Myocyte (in vitro differentiated cells): ENCODE measurements at places on chromosomes 3 and 15. TPM values are rescaled to one million over a fixed set of nuclear protein-coding genes. Genes with fewer than 3 reads are reported as not detected.
A peak's percentile ranks its signal among the peaks of the same experiment; 100 is the strongest.

- DNase-seq = no peak
These were observed 30.0 kb upstream of the ZNF280D start for GRCh38 chr15:56763141-56763895.

GRCh38 chr3:171711461-171712170 is 98.7 kb downstream of the PLD1 start:
- no peak for DNase-seq

Gene IREB2
- 29.5 and 29.7 TPM in 2 replicates for total RNA-seq

GRCh38 chr3:38018296-38019266 is 10.9 kb downstream of the PLCD1 start:
- DNase-seq = no peak

DNA sequence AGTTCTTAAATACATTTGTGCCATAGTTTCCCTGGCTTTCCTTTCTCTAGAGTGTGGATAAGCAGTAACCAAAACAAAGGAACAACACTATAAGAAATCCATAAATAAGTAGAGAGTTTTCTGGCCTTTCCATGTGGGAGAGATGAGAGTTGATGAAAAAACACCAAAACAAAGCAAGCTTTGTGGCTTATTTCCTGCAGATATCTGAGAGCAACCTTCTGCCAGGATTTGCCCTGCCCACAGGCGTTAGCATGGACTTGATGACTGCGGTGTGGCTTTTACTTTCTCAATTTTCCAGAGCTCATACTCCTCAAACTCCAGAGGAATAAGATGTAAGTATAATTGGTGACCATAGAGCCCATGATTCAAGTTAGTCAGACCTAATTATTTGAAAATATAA is 194.9 kb downstream of the RAP2B start:
- DNase-seq = no peak

Gene KY
- total RNA-seq = 1.6 and 4.3 TPM in 2 replicates

DNA sequence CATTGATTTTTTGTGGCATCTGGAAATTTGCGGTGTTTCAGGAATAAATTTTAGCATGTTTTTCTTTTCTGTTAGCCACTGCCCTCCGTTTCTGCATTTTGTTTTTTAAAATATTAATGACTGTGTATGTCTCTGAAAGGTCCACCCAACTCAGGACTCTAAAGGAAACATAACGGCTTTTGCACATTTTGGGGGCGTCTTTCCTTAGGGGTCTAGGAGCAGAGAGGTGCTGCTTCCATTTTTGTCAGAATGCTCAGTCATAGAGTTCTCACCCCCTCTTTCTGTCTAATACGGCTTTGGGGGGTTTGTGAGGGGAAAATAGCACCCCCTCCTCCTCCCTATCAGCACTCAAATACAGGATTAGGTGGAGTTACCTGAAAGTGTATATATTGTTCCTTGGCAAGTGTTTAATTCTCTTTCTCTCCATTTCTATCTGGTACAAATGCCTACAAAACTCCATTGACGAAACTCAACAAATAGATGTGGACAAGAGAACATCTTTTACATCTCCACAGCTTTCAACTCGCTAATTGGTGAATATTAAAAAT is 219.4 kb downstream of the MEIS2 start:
- no peak for DNase-seq

Gene ERICH6
- total RNA-seq = not detected in 2 replicates

DNA sequence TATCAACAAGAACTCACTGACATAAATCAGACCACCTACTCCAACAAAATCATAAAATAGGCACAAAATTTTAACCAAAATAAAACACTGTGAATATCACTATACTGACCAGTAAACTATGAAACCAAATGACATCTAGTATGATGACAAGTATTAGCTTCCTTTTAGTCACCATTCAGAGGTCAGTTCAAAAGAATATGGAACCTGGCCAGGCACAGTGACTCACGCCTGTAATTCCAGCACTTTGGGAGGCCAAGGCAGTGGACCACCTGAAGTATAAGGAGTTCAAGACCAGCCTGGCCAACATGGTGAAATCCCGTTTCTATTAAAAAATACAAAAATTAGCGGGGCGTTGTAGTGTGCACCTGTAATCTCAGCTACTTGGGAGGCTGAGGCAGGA is 65.8 kb downstream of the SMARCC1 start:
- peak; percentile 40 for DNase-seq

Gene LRRC3B
- total RNA-seq = not detected in 2 replicates

Gene MESP2
- total RNA-seq = 0.24 and 0.42 TPM in 2 replicates

GRCh38 chr3:28699283-28699682 is 350.7 kb upstream of the AZI2 start:
- DNase-seq = peak; percentile 19

DNA sequence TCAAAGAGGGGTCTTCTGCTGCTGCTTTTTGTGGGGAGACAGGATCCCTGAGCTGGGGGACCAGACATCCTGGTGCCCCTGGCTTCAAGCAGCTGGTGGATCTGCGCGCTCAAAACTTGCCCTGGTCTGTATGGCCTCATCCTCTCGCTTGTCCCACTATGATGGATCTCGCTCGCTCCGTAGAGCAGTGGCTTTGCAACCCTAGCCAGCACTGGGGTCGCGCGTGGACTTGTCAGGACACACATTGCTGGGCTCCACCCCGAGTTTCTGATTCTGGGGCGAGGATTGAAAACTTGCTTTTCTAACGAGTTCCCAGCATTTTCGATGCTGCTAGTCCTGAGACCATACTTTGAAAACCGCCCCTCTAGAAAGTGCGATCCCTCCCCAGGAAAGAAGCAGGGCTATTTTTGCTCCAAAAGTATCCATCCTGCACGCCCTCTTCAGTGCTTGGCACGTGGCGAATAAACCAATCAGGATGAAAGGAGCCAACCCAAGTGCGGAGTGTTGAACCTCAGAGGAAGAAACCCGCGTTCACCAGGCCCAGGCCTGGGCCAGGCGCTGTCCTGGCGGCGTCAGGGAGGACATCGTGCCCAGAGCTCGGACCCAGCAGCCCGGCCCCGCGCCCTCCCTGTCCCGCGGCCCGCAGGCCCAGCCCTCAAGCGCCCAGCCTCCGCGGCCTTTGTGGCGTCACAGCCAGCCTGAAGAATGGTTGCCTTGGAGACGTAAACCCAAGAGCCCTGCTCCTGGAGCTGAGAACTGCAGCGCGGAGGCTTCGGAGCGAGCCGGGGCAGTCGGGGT is at the start of gene CFAP100:
CFAP100 (plus strand) TSS at position 731 of the 798 bp plus-strand sequence. CDS start 1,092 bp downstream, outside the sequence.
- no peak for DNase-seq

DNA sequence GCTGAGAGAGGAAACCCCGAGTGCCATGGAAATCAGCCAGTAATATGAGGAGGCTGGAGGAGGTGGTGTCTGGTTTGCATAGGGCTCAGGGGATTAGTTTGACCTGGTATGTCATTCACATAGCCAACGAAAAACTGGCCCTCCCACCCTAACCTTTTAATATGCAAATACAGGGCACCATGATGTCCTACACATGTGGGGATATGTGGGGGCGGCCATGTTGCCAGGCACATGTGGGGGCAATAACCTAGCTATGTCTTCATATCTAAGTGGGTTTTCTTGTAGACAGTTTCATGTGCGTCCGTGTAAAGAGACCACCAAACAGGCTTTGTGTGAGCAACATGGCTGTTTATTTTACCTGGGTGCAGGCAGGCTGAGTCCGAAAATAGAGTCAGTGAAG is 110.1 kb downstream of the MOBP start:
- no peak for DNase-seq

DNA sequence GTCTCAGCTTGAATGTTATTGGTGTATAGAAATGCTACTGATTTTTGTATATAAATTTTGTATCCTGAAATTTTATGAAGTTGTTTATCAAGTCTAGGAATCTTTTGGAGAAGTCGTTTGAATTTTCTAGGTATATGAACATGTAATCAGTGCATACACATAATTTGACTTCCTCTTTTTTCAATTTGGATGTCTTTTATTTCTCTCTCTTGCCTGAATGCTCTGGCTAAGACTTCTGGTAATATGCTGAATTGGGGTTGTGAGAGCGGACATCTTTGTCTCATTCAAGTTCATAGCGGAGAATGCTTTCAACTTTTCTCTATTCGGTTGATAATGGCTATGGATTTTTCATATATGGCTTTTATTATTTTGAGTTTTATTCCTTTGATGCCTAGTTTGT is 100.9 kb upstream of the MCTP2 start:
- DNase-seq = no peak

- DNase-seq = no peak
These were observed 377.0 kb downstream of the OCA2 start for GRCh38 chr15:27722102-27722501.

DNA sequence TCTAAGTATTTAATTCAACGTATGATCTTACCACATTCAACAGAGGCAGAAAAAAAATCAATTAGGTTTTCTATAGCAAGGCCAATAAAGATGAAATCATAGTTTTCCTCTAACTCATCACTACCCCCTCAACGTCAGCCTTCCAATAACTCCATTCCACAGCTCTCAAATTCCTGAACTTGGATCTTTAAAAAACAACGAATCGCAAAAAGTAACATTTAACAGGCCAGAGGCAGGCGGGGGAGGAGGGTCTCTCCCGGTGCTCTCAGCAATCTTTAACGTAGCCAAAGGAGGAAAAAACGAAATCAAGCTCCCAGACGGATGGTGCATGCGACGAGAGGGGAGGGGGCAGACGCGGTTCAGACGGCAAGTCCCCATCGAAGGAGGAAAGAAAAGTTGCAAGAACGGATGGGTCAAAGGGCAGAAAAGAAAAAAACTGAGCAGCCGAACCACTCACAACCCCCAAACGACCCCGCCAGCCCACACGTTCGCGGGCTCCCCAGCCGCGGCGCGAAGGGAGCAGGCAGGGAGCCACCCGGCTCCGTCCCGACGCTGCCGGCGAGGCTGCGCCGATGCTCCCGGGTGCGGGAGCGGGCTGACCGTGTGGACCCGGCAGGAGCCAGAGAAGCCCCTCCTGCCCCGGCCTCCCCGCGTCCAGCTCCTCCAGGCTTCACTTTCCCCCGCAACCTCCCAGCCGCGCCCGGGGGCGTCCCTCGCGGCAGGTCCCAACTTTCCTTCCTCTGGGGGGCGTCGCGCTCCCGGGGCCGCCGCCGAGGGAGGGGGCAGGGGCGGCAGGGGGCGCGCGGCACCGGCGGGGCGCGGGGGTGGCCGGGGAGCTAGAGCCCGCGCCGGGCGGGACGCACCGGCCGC is 703 bp downstream of the PEAK1 start:
- DNase-seq = peak; percentile 59

DNA sequence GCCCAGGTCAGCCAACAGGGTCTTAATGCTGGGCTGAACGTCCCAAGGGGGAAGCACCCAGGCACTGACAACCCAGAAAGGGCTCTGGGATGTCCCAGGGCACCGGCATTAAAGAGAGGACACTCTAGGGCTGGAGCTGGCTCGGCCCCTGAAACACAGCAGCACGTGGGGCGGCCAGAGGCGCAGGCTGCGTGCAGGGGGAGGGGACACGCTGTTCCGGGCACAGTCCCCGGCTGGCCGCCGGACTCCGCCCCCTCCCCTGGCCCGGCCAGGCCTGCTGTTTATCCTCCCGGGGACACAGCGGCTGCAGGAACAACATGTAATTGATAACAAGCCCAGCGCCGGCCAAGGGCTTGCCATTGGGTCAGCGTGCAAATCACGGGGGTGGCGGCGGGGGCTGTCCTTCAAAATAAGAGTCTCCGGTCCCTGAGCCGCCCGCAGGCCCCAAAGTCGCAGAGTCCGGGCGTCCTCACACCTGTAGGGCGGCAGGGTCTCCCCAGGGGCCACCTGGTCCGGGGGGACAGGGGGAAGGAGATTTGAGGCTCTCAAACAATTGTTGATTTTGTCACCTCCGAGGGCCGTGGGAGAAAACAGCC is 1.3 kb downstream of the KLF15 start:
- peak; percentile 56 for DNase-seq

Gene NAA50
- 188 and 263 TPM in 2 replicates for total RNA-seq

Gene RAB6B
- 0.37 and 1.1 TPM in 2 replicates for total RNA-seq

GRCh38 chr3:15929944-15930571 is 132.3 kb upstream of the ANKRD28 start:
- DNase-seq = no peak

Gene DPPA2
- total RNA-seq = not detected in 2 replicates

DNA sequence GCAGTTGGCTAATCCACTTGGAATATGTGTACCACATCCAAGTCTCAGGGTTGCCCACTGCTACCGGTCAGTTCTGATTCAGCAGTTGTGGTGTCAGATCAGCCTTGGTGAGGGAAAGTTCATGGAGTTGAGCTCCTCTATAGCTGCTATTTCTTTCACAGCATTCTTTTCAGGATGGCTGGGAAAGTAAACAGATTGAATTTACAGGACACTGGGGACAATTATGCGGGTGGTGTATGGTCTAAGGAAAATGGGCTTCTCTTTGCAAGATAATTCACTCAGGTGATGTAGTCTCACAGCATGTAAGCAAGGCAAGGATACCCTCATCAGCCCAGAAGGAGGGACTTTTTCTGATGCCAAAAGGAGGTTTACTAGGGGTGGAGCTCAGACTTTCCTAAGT is 249.9 kb downstream of the DOCK3 start:
- no peak for DNase-seq

DNA sequence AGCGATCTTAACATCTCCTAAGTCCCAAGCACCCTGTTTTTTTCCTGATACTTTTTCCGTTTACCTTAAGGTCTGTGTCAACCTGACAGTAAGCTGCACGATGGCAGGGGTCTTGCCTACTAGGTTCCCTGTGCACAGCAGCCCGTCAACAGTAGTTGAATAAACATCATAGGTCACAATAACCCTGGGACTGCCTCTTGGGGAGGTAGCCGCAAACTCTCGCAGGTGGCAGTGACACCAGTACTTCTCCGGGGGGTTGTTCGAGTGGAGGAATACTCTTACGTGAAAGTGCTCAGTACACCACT is 365 bp upstream of the PDCD6IP start:
- no peak for DNase-seq

- no peak for DNase-seq
These were observed 368.2 kb downstream of the GBE1 start for GRCh38 chr3:81393251-81393650.

- DNase-seq = peak; percentile 19
These were observed 24.0 kb downstream of the IGSF10 start for GRCh38 chr3:151436675-151437446.

Gene TRAT1
- total RNA-seq = not detected in 2 replicates

Gene TM4SF18
- total RNA-seq = 0.19 TPM in 1 of 2 replicates, not detected in the other

Gene ATP13A4
- 0.16 and 0.19 TPM in 2 replicates for total RNA-seq

- no peak for DNase-seq
These were observed 213.0 kb downstream of the SSR3 start for GRCh38 chr3:156341831-156342416.

Gene GATM
- total RNA-seq = 36.4 and 47.1 TPM in 2 replicates

DNA sequence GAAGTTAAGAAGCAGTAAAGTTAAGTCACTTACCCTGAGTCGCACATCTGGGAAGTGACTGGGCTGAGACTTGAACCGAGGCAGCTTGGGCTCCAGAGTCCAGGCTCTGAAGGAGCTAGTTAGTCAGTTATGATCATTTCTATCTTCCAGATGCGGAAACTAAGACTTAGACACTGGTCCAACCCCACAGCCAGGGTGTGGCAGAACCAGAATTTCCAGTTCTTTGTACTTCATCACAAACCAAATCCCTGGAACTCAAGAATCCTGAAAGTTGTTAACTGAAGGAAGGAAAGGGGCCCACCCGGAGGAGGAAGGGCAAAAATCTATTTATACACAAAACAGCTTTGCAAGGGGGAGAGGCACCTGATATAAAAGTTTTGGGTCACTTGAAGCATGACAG is 389.9 kb downstream of the SHQ1 start:
- no peak for DNase-seq

DNA sequence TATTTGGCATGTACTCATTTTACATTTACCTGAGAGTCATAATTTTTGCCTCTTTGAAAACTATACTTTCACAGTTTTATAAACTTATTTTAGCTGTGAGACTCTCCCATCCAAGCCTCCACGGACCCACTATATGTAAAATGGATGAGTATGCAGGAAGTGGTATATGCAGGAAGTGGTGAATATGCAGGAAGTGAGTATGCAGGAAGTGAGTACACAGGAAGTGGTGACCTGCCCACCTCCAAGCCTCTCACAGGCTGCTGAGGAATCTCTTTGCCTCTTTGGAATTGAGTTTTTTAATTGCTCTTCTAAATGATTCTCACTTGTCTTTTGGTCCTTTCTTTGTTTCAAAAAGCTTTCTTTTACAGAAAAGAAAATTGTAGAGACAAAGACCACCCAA is 85.2 kb downstream of the KBTBD8 start:
- no peak for DNase-seq
